ENCODE measurements at places on chromosomes 11 and 22.

DNA sequence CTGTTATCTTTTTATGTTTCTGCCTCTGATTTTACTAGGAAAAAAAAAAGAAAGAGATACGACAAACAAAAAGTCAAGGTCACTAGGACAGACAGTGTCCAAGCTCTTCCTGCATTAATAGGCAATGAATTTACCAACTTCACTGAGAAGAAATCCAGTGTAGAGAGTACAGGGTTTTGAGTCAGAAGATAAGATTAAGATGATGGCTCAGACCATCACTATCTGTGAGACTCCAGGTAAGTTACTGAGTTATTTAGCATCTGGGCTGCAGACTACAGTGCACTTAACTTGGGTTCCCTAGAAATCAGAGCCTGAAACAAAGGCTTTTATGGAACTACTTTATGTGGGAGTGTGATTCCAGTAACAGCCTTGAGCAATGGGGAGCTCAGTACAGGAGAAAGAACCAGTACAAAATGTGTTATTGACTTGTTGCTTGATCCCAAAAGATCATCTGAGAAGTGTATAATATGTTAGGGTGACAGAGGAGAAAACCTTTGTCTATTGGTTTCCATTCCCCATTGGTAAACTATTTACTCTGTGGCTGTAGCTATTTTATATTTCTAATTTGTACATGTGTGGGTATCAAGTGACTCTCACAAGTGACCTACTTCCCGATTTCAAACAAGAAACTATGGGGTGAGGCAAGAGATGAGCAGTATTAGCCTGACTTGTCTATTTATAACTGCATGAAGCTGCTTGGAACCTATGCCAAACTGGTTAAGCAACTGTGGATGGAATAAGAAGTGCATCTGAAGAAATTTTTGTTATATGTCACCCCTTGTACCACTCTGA lies 395.8 kb downstream of the RAB38 start:
- no peak for DNase-seq

DNA sequence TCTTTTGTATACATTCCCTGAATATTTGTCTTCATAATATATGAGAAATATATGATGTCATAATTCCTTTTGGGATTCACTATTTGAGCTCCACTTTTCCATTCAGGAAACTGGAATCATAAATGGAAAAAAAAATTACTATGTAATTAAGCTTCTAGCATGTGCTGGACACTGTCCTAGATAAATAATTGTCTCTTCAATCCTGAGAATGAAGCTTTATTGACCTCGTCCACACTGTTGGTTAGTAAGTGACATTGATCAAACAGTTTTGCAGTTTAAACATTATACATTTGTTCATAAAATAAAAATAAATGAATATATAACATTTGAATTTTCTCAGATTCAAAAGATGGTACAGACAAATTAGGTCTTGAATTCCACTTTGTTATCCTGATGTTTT lies 1691.2 kb downstream of the LRRC4C start:
- no peak for DNase-seq

DNA sequence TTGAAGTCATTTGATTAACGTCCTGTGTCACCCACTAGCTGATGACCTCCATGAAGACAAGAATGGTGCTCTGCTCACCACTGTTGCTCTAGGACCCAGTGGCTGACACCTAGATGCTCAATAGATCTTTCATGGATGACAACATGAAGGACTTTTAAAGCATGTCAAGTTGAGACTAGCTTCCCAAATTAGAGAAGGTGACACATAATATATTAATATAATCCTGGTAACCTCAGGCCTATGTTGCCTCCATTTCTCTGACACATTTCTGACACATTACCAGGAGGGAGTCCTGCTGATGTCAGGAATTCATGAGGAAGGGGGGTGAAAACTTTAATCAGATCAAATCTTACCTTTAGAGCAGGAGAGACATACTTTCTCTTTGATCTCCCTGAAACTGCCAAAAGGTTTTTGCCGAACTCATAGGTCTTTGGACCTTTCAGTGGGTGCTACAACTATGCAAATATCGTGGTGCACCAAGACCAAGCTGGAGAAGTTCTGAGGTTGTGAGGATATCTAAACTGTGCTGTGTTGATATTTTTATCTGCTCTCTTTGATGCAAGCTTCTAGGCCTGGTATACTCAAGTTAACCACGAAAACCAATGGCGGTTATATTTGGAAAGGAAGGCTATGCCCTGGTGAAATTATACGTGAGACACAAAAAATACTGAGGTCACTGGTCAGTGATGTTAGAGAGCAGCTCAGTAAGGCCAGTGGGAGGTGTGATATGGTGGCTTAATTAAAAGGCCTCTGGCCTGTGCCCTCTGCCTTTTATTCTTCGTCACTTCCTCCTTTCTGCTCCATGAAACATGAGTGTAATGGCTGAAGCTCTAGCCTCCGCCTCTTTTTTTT lies 13.2 kb upstream of the AMPD3 start:
- DNase-seq: no peak

GRCh38 chr11:47533690-47534151 lies 19.2 kb downstream of the CELF1 start:
- no peak for DNase-seq

DNA sequence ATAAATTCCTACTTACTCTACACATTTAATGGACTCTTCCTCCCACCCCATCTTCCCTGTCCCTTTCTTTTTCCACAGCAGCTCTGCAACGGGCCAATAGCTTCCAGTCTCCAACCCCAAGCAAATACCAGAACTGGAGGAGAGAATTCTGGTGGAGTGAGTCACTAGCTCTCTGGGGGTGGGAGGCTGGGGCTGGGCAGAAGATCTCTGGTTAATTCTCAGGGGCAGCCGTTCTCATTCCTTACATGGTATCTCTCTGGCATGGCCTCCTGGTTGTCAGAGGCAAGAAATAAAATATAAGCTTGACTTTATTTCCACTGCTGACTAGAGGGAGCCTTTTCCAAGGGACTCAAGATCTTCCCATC lies 90.4 kb upstream of the PARVA start:
- peak; percentile 90 for DNase-seq

DNA sequence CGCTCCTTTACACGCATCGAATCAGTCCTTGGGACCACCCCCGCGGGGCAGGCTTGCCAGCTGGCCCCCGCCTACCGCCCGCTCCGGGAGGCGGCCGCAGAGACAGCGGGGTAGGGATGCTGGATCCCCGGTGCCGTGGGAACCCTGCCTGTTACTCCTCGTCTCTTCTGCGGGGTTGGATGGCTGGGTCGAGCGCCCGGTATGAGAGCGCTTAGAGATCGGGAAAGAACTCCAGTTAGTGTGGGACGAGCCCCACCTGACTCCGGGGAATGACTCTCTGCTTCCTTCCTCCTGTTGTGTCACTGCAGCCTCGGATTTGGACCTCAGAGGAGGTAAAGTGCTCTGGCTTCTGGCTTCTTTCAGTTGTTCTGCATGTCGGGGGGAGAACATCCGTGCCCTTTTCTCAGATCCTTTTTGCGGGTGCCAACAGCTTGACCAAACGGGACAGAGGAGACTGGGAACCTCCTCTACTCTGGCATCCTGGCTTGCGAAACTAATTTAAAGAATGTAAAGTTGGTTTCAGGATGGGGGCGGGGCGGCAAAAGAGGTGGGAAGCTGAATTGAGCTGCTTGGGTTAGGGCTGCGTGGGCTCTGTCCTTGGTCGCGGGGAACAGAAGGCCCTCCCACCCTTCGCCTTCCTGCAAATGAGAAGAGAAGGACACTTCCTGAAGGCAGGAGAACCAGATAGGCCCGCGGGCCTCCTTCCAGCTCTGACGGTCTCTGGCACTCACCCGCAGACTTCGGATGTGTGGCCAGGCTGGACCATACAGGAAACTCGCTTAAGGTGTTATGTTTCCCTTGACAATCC lies 938 bp downstream of the LAYN start:
- peak; percentile 81 for DNase-seq

GRCh38 chr11:5004424-5005274 lies 10.0 kb downstream of the OR51L1 start:
- peak; percentile 55 for DNase-seq

DNA sequence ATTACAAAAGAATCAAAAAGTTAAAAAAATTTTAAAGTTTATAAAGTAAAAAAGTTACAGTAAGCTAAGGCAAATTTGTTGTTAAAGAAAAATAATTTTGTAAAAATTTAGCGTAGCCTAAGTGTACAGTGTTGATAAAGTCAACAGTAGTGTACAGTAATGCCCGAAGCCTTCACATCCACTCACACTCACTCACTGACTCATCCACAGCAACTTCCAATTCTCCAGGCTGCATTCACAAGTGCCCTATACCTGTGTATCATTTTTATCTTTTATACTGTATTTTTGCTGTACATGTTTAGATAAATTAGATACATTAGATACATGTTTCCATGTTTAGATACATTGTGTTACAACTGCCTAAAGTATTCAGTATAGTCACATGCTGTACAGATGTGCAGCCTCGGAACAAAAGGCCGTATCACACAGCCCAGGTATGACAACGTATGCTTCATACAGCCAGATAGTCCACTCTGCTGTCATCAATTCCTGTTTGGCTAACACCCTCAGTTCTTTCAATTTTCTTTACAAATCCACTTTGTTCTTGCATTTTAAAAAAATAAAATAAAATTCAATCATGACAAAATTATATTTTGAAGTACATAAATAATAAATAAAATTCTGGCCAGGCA lies 80.7 kb downstream of the RBFOX2 start:
- DNase-seq: no peak
